Smooth muscle cell of trachea (primary cell): ENCODE measurements at places on chromosomes 13 and 19. TPM values are rescaled to one million over a fixed set of nuclear protein-coding genes. Genes with fewer than 3 reads are reported as not detected.

OR4F17 gene
- total RNA-seq, result 0.15 TPM in 1 of 2 replicates, not detected in the other

FAM83E gene
- total RNA-seq, result under 0.01 and 0.33 TPM in 2 replicates

BST2 gene
- total RNA-seq, result 0.99 and 3.8 TPM in 2 replicates

FARSA gene
- 46.3 and 80.1 TPM in 2 replicates for total RNA-seq

MRPL34 gene
- total RNA-seq, result 38.4 and 47.5 TPM in 2 replicates

SLC7A9 gene
- total RNA-seq, result 0.50 TPM in 1 of 2 replicates, not detected in the other

CASP14 gene
- not detected in 2 replicates for total RNA-seq
